ENCODE measurements at places on chromosomes 6 and 20. TPM values are rescaled to one million over a fixed set of nuclear protein-coding genes. Genes with fewer than 3 reads are reported as not detected.

Gene CST2
- not detected for total RNA-seq

Gene MRAP2
- 2.5 TPM for total RNA-seq

Gene ZNF512B
- total RNA-seq = 23.3 TPM

Gene VGLL2
- total RNA-seq = not detected

Gene RBM39
- 413 TPM for total RNA-seq

Gene UNC5CL
- total RNA-seq = 1.1 TPM

Gene DAAM2
- total RNA-seq = 1.7 TPM

Gene GJA1
- 120 TPM for total RNA-seq

Gene GJA10
- 0.56 TPM for total RNA-seq

Gene TNF
- not detected for total RNA-seq

Gene C6orf141
- 0.71 TPM for total RNA-seq

Gene FRS3
- total RNA-seq = 2.3 TPM

Gene ELOVL4
- 6.0 TPM for total RNA-seq

Gene BPIFB1
- 0.69 TPM for total RNA-seq

- no peak for ATAC-seq
These were observed 5.8 kb downstream of the GZF1 start for GRCh38 chr20:23367770-23368169.

DNA sequence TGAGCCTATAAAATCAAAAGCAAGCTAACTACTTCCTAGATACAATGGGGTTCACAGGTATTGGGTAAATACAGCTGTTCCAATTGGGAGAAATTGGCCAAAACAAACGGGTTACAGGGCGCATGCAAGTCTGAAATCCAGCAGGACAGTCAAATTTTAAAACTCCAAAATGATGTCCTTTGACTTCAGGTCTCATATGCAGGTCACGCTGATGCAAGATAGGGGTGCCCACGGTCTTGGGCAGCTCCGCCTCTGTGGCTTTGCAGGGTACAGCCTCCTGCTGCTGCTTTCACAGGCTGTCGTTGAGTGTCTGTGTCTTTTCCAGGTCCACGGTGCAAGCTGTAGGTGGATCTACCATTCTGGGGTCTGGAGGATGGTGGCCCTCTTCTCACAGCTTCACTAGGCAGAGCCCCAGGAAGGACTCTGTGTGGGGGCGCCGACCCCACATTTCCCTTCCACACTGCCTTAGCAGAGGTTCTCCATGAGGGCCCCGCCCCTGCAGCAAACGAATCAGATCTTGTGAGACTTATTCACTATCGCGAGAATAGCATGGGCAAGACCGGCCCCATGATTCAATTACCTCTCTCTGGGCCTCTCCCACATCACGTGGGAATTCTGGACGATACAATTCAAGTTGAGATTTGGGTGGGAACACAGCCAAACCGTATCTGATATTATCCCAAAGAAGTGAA lies 11.9 kb upstream of the SMIM29 start:
- no peak for ATAC-seq

- ATAC-seq = peak; percentile 9
These were observed 8.2 kb upstream of the QKI start for GRCh38 chr6:163406366-163406765.

- no peak for ATAC-seq
These were observed 118.8 kb downstream of the MAP3K7 start for GRCh38 chr6:90468080-90468479.

GRCh38 chr20:56411759-56412472 lies at the start of gene CASS4:
Gene CASS4 (plus strand): TSS chr20:56412260. CDS start chr20:56412459, 199 bp downstream.
- no peak for ATAC-seq

DNA sequence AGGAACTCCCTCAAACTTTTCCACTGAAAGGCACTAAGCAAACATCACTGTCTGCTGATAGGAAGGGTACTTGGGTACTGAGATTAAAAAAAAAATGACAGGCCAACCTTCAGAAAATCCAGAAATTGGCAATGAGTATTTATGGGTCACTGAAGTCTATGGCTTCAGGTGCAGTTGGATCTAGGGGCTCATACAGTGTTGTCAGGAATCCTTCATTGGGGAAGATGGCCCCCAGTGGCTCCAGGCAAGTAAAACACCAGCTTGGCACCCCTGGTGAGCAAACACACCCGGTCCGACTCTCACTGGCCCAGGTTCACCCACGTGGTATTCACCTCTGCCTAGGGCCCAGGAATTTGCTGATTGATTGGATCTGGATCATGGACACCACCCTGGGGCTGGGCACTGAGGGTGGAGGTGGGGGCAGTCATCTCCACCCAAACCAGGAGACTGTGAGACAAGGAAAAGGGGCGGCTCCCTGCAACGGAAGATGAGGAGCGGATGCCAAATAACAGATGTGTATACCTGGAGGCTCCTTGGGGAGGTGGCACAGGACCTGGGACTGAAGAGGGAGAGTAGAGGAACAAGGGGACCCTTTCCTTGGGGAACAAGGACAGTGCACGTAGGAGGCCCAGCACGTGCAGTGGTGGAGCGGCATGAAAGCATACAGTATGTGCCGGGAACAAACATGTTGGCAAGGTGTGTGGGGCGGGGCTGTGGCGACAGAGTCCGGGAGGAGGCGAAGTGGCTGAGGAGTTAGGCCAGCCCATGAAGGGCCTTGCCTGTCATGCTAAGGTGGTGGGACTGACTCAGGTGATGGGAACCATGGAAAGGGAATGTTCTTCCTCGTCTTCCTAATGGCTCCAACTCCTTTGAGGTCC lies 4.7 kb downstream of the SLC2A10 start:
- ATAC-seq = no peak

DNA sequence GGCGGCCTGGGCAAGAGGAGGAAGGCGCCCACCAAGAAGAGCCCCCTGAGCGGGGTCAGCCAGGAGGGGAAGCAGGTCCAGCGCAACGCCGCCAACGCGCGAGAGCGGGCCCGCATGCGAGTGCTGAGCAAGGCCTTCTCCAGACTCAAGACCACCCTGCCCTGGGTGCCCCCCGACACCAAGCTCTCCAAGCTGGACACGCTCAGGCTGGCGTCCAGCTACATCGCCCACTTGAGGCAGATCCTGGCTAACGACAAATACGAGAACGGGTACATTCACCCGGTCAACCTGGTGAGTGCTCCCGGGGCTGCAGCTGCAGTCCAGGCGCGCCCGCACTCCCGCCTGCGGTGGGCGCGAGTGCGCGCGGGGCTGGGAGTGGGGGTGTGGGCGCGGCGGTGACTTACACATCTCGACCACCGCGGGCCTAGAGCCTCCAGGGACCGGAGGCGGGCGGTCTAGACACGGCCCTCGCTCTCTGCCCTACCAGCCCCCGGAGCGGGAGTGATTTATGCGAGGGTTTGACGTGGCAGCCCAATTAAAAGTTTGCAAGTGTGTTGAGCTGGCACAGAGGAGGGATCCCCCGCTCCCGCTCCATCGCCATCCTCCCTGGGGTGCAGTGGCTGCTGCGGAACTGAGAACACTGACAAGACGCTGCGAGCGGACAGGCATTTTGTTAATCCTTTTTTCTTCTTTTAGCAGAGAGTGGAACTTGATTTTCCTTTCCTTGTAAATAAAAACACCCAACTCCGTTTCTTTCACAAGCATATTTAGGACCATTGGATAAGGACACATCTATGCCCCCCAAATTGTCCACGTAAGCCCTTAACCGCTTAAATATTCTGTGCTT lies 867 bp downstream of the TCF21 start:
- ATAC-seq = peak; percentile 47

DNA sequence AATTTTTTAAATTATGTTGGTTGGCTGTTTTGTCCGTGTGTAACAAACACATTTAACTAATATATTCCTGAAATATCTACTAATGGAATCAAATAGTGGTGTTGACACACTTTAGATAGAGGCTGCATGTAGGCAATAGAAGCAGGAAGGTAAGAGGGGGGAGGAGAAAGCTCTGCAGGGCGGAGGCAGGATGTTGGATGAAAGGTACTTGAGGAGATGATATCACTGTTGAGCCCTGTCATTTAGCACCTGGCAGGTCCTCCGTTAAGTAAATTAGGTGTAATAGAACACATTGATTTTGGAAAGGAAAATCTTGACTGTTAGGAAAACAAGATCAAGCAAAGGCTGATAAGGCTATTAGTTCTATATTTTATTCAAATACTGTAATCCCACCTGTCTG lies 618.7 kb downstream of the PKHD1 start:
- ATAC-seq = no peak

DNA sequence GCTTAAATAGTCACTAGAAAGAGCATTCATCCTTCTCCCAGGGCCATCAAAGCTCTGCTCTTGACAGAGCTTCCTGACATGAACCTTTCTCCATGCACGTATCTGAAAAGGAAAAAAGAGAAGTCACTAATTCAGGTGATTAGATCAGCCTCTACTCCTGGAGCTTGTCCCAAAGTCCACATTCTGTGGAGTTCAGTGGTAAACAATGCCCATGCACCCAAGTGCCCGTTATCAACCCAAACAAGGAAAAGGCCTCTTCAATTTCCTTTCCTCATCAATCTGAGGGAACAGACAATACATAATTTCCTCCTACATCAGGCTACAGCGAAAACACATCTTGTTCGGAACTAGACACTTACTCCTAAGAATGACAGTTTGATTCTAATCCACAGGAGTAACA lies 129.2 kb upstream of the PCSK2 start:
- ATAC-seq = no peak

- no peak for ATAC-seq
These were observed 1209.7 kb upstream of the GJE1 start for GRCh38 chr6:140923048-140923447.

DNA sequence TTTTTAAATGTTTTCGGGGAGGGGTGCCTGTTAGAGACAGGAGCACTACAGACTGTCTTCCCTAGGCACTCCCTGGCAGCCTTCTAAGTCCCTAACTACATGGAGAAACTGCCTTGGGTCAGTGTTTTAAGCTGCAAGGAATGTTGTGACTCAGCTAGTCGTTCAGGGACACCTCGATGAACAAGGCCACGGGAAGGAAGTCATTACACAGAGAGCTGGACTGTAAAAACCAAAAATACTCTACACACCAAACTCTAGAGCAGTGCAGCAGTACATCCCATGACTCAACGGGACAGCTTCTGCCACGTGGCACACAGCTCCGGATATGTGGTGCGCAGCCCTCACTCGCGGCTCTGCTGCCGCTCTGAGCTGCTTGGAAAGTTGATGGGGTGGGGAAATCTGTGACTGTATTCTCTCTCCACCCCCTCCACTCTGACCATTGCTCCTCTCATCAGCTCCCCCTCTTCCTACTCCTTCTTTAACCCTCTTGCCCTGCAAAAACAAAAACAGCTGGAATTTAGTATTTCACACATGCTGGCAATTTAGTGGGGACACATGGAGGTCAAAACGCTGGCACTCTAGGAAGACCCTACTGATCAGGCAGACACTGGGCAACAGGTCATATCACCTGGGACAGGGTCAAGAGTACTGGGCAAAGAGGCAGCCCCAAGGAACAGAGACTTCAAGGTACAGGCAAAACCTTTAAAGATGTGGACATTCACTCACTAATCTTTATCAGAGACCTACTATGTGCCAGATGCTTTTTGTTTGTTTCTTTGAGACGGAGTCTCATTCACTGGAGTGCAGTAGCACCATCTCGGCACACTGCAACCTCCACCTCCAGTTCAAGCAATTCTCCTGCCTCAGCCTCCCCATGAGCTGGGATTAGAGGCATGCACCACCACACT lies 10.9 kb upstream of the LPIN3 start:
- ATAC-seq = peak; percentile 98

GRCh38 chr6:76120302-76120701 lies 47.8 kb upstream of the IMPG1 start:
- no peak for ATAC-seq

DNA sequence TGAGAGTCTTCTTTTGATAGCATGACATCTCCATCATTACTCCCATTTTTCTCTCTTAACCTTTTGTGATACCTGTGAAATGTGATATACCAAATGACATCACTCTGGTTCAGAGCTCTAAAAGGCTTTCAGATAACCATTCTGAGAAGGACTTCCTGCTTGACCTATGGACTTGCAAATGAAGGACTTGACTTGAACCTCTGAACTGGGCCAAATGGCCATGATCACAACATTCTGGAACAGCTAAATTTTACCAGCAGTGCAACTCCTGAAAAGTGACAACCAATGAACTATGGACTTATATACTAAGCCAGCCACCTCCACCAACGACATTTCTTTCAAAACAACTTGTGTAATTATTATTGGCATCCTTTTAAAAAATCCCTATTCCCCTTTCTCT lies 1085.8 kb upstream of the CITED2 start:
- no peak for ATAC-seq

- peak; percentile 25 for ATAC-seq
These were observed 89.0 kb upstream of the KCNK16 start for GRCh38 chr6:39411465-39411864.

DNA sequence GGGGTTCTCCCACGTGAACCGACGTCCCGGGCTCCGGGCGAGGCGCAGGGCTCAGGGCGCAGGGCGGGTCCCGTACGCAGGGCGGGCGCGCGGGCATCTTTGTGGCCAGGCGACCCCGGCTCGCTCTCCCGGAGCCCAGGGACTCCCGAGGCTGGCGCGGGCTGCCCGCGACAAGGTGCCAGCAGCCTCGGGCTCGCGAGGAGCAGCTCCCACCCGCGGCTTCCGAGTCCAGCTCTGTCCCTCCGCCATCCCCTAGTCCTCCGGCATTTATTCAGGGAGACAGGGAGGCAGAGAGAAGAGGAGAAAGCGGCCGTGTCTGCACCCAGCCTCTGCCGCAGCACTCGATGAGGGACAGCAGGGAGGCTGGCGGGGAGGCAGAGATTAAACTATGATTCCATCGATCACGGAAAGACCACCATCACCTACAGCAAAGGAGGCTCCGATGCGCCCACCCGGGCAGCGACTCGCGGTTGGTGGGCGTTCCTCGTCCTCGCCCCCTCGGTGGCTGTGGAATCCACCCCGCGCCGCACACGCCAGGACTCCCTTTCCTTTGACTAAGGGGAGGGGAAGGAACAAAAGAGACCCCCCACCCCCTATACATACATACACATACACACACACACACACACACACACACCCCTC lies 1.1 kb downstream of the RGS17 start:
- ATAC-seq = peak; percentile 18

DNA sequence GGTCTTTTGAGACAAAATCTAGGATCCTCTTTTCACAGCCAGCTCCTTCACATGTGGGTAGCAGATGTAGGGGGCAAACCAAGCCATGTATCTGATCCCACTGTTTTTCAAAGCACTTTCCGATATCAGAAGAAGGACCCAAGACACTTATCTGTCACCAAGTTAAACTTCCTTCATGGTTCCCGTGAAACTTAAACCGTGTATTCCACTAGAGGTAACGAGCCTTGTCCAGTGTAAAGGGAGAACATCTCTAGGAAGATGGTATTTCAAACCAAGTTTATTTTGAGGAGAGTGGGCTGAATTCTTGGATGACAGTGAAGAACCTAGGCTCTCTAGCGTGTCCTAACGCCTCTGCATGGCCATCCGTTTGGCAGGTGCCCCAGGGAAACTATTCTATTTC lies 76.3 kb downstream of the BCAS1 start:
- ATAC-seq = no peak

GRCh38 chr6:56756219-56756789 lies 113.6 kb upstream of the DST start:
- ATAC-seq = no peak

GRCh38 chr6:158150701-158151100 lies 17.4 kb downstream of the SERAC1 start:
- ATAC-seq = no peak

DNA sequence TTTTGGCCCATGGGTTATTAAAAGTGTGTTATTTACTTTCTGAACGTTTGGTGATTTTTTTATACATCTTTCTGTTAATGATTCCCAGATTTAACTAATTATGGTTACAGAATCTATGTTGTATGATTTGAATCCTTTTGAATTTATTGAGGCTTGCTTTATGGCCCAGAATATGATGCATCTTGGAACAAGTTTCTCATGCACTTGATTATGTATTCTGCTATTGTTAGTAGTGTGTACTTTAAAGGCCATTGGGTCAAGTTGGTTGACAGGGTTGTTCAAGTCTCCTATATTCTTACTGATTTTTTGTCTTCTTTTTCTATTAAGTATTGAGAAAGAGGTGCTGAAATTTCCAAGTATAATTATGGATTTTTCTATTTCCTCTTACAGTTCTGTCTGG lies 105.0 kb upstream of the FOXO3 start:
- ATAC-seq = no peak

Measured in motor neuron (in vitro differentiated cells).